NCI-H460 (cell line): ENCODE measurements at places on chromosomes 4 and X.

DNA sequence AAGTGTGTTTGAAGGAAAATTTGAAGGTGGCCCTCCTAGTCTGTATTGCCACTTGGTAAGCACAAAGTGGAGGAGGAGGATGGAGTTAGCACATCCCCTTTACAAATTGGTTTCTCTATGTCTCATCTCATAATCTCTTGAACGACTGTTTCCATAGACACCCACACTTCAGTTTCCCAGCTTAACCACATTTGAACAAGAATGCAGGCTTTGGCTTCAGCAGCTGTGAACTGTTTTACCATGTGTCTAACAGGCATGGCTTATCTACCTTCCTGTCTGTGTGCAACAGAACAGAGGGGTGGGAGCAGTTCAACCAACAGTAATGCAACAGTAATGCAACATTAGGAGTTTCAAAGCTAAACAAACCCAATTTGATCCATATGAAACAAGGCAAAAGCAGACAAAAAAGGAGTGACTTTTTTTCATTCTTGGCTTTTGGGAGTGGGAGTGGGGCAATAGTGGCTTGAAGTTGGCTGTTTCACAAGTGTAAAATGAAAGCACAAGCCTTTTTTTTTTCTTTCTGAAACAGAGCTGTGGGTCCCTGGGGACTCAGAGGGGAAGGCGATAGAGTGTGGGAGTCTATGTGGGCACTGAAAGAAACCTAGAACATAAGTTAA is 108.0 kb downstream of the ITM2A start:
- no peak for DNase-seq

GRCh38 chrX:118614150-118614549 is 113.3 kb upstream of the IL13RA1 start:
- DNase-seq = no peak

- no peak for DNase-seq
These were observed 55.6 kb upstream of the NKAP start for GRCh38 chrX:119999087-119999634.

DNA sequence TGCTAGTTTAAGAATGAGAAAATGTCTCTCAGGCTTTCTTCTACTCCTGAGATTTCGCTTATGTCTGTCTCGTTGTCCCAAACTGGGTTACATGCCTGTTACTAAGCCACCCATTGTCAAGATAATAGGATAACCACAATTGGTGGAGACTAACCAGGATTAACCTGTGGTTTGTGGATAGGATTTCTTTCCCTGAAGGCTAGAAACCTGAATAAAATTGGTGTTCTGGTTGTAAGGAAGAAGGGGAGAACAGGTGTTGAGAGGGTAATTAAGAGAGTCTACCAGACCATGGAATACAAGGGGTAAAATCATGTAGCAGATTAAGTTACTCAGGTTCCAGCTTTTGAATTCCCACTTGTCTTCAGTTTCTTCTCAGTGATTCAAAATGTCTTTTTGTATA is 225.4 kb downstream of the CPE start:
- no peak for DNase-seq

DNA sequence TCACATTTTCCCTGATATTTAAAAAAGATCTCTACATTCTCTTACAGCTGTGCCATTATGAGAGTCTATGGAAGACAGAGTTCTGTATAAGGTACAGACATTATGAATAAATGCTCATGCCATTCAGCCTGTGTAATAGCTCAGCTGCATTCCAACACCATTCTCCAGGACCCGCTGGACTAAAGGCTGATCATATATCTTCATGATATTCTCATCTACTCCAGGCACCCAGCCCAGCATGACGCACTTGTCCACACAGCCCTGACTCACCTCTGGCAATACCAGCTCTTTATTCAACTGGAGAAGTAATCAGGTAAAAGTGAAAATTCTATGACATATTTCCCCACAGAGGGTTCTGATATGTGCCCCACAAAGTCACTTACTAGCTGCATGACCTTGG is 437.5 kb upstream of the FGF16 start:
- no peak for DNase-seq

- DNase-seq = peak; percentile 71
These were observed 47.8 kb downstream of the APLN start for GRCh38 chrX:129606918-129607317.

DNA sequence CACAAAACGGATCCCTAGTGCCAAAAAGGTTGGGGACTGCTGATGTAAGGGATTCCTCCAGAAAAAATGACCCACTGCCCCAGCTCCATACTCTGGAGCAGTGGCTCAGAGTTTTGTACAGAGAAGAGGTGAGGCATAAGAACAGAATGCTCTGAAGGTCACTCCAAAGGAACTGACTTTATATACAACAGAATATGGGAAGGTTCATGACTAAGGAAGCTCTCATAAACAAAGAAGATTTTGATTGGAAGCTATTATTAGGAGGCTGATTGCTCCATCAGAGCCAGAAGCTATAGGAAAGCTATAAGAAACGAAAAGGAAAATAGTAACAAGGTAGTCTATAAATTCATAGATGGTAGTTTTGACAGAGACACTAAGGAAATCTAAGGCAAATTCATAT is 203.1 kb downstream of the SLC7A11 start:
- no peak for DNase-seq

DNA sequence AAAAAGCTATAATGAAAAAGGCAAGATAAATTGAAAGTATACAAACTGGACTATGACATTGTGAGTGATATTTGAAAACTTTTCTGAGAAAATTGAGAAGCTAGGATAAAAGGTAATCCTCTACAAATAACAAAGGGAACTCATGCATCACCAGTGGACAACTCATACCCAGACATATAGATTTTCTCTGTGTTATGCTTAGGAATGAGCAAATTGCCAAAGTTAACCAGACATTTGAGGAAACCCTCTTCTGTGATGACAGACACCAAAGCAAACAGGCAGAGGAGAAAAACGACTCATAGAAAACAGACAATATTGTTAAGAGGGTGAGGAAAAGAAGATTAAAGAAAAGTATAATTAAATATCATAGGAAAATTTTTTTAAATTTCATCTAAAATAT is 186.5 kb downstream of the MAB21L2 start:
- DNase-seq = no peak

DNA sequence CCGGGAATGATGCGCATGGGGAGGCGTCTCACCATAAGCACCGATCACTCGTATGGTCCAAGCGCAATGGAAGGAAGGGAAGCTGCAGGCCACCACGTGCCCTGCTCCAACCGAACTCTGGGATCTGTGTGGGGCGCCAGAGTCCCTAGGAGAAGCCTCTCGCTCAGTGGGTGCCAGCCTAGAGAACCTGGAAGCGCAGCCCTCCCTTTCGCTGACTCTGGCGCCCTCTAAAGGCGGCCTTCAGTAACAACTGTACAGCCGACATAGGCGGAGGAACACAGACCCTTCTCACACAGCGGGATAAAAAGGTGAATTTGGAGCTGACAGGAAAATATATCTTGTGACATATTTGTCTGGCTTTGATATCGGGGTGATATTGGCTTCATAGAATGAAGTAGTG is 76.0 kb downstream of the INTS6L start:
- DNase-seq = peak; percentile 54

DNA sequence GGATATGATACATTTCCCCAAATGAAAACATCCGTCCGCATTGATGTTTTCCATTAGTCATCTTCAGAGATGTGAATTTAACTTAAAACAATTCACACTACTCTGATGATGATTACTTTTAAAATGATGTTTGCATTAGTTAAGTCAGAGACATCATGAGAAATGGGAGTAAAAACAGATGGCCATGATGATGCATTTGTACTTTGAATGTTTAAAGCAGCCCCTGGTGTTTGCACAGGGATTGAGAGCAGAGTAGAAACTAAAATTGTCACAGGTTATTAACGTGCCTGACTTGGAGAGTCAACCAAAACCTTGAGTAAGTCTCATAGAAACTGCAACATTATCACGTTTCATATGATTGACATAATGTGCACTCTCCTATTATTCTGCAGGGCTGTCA is 117.2 kb downstream of the CFAP299 start:
- no peak for DNase-seq
